Mesothelial cell of epicardium (in vitro differentiated cells): ENCODE measurements at places on chromosomes 2 and 18.

DNA sequence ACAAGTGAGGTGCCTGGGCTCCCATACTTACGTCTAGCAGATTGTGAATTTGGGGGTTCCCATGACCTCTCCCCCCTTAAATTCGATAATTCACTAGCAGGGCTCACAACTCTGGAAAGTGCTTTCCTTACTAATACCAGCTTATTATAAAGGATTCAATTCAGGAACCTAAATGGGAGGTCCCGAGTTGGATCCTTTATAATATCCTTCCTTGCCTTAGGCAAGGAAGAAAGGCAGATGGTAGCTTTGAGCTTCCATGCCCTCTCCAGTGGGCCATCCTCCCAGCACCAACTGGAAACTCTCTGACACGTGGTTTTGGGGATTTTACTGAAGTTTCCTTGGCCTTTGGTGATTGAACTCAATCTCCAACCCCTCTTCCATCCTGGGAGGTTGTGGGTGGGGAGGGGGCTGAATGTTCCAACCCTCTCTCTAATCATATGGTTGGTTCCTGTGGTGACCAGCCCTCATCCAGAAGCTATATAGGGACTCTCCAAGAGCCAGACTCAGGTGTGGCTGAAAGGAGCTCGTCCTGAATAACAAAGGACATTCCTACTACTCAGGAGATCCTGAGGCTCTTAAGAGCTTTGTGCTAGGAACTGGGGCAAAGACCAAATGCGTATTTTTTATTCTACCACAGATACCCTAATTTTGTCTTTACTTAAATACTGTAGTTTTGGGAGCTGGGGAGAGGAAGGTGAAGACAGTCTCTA lies 62.2 kb downstream of the HAUS1 start:
- DNase-seq, result no peak

- DNase-seq, result no peak
Observed at GRCh38 chr18:12861637-12862036, 22.4 kb downstream of the PTPN2 start.

DNA sequence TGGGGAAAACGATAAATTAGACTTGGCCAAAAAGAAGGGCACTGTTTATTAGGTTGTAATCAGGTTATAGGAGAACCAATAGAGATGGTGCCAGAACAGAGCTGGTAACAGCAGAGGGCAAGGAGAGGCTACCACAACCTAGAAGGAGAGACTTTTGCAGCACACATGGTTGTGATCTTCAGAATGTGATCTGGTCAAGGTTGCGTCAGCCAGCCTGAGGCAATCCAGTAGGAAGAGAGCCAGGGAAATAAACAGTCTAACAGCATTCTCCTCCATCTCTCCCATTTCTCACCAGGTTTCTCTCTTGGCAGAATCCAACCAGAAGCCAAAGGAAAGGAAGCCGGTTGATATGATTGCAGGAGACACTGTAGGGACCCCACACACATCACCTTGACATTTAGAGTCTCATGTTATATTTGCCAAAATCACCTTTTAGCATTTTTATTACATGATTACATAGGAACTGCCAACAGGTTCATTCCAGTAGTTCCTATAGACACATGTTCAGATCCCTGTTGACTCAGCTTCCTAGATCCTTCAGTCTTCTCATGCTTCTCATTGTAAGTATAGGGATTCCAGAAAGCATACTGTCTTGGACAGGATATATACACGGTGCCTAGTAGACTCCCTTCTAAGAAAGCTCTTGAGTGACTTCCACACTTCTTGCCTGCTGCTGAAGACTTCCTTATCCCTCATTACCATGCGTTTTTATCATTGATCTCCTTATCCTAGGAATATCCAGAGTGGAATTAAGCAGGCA lies 17.6 kb upstream of the SPATS2L start:
- DNase-seq, result no peak

DNA sequence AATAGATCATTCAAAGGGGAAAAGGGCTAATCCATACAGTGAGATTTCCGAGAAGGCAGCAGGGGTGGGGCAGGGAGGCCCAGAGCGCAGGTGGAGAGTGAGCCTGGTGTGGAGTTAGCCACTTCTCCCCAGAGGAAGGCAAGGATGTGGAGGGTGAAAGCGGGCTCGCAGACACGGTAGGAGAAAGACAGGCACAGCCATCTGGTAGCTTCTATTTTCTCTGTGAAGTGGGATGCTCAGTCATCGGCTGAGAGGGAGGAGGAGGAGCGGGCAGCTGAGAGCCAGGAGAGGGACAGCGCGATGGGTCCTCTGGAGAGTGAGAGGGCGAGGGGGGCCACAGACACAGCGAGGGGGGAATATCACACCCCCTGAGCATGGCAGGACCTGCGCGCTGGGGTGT lies 153.3 kb upstream of the NDUFV2 start:
- no peak for DNase-seq

GRCh38 chr18:51527826-51528225 lies 330.3 kb upstream of the MEX3C start:
- no peak for DNase-seq

DNA sequence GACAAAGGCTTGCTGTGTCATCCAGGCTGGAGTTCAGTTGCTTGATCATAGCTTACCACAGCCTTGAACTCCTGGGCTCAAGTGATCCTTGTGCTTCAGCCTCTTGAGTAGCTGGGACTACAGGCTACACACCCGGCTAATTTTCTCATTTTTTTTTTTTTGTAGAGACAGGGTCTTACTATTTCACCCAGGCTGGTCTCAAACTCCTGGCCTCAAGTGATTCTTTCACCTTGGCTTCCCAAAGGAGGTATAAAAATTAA lies 178.0 kb downstream of the MTCL1 start:
- no peak for DNase-seq

GRCh38 chr18:43563780-43564179 lies 286.5 kb upstream of the SYT4 start:
- no peak for DNase-seq

GRCh38 chr2:128157644-128158043 lies 66.6 kb downstream of the UGGT1 start:
- no peak for DNase-seq

DNA sequence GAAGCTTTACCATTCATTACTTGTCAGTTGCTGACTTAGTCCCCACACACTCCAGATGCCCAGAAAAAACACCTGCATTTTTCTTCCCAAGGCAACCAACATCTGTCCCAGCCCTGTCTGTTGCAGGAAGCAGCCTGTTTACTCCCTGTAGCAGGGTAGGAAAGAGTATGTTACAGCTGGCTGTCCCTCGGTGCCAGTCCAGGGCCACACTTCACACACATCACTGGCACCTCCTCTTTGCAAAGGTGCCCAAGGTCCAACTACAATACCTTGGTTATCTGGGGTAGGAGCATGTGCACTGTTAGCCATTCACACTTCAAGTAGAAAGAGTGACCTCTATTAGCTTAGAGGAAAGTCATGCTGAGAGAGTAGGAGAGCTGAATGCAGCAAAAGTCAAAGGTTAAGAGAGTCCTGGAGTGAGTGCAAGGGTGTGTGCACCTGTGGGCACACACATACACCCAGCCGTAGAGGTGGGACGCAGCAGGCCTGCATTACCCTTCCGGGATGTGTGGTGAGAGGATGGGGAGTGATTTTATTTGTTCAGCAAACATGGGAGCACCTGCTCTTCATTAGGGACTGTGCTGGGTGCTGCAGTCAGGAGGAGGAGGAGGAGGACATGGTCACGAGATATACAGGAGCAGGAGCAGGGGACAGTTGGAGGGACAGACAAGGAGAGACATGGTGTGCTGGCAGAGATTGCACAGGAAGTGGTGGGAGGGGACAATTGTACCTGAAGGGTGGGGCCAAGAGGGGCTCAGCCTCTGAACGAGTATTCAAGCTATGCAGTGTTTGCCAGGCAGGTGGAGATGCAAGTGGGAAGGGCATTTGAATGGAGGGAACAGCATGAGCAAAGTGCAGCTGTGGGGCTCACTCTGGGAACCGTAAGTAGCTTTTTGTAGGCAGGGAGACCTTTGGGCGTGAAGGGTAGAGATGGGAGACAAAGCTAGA lies 69.8 kb downstream of the TSN start:
- DNase-seq, result no peak

GRCh38 chr2:48205137-48205798 lies 299.0 kb upstream of the FBXO11 start:
- no peak for DNase-seq

DNA sequence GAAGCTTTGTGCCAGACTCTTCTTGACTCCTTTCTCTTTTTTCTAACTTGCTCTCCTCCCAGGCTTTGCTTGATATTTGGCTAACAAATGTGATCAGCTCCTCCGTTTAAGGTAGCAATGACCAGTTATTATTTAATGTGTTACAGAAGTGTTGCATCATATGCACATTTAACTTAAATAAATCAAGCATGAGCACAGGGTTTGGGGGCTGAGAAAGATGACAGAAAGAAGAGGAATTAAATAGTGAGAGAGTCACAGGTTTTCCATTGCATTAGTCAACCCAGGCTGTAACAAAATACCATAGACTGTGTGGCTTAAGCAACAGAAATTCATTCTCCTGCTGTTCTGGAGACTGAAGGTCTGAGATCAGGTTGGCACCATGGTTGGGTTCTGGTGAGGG lies 343.8 kb downstream of the RPRM start:
- DNase-seq, result no peak

DNA sequence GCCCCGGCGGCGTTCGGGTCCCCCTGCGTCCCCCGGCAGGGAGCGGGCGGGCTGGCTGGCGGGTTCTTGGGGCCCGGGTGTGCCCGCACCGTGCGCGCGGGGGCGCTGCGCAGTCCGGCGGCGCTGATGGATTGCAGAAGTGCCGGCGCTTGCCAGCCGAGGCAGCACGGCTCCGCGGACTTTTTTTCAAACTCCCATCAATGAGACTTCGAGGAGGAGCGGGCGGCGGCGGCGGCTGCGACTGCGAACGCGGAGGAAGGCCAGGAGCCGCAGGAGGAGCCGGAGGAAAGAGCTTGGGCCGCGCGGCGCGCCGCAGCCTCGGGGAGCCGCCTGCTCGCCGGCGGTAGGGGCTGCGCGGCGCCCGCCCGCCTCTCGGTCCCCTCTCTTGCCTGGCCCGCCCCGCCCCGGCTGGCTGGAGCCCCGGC lies at the start of gene GLI2:
Gene GLI2, plus strand, starts transcription at position 123 of the 425 bp plus-strand sequence. CDS start 61,453 bp downstream, outside the sequence.
- DNase-seq, result peak; percentile 87

- no peak for DNase-seq
Observed at GRCh38 chr2:190355968-190356644, 12.7 kb downstream of the INPP1 start.

- DNase-seq, result no peak
Observed at GRCh38 chr2:2793925-2794560, 463.0 kb upstream of the MYT1L start.

DNA sequence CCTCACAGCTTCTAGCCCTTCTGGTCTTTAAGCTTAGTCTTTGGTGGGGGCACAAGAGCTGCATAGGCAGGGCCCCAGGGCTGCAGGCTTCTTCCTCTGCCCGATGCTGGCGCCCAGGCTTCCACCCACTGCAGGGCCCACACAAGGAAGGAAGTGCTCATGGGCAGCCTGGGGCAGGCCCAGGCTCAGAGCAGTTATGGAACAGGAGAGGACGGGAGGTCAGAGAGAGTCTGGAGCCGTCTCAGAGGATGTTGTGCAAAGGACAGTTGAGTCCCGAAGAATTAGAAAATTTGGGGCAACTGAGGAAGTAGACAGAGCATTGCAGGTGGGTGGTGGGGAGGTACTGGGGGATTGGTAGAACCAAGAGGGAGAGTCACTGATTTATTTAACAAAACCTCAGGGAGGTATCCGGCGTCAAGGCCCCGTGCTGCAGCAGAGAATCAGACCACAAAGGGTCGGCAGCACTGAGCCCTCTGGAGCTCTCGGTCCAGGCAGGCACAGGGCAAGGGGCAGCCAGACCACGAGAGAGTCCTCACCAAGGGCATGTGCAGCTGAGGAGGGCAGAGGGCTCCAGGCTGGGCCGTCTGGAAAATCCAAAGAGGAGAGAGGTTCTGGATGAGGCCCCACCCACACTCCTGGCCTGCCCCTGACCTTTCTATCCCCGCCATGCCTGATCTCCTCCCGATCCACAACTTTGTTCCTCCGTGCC lies 110.8 kb upstream of the GLI2 start:
- DNase-seq, result no peak

- DNase-seq, result no peak
Observed at GRCh38 chr2:4527416-4527815, 824.0 kb downstream of the DCDC2C start.

- DNase-seq, result no peak
Observed at GRCh38 chr2:230738924-230739323, 26.3 kb downstream of the CAB39 start.

DNA sequence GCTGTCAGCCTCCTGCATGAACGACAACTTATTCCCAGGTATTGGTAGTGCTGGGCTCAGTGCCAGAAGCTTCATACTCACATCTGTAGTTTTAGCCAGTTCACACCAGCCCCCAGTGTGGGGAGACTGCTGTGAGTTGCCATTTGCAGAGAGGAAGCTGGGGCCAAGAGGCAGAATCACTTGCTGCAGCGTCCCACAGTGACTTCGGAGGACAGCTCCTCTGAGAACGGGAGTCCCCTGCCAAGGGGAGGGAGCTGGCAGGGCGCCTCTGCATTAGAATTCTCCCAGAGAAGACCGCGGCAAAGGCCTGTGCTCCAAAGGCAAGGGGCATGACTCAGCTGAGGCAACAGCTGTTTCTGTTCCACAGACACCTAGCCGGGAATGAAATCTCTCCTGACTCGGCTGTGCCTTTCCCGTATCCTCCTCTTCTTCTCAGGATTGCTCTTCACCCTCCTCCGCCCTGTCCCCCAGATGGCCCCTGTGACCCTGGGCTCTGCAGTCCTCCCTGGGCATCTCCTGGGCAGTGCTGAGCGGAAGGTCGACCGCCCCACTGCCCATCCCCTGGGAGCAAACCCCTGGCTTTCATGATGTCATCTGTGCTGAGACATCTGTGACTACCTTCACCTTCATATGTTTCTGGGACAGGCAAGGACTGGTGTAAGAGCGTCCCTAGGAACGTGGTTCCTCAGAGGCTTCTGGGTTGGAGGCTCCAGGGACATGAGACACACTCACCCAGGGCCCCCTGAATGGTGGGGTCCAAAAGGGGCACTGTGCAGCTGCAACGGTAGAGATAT lies 18.0 kb downstream of the MAL start:
- DNase-seq, result no peak

DNA sequence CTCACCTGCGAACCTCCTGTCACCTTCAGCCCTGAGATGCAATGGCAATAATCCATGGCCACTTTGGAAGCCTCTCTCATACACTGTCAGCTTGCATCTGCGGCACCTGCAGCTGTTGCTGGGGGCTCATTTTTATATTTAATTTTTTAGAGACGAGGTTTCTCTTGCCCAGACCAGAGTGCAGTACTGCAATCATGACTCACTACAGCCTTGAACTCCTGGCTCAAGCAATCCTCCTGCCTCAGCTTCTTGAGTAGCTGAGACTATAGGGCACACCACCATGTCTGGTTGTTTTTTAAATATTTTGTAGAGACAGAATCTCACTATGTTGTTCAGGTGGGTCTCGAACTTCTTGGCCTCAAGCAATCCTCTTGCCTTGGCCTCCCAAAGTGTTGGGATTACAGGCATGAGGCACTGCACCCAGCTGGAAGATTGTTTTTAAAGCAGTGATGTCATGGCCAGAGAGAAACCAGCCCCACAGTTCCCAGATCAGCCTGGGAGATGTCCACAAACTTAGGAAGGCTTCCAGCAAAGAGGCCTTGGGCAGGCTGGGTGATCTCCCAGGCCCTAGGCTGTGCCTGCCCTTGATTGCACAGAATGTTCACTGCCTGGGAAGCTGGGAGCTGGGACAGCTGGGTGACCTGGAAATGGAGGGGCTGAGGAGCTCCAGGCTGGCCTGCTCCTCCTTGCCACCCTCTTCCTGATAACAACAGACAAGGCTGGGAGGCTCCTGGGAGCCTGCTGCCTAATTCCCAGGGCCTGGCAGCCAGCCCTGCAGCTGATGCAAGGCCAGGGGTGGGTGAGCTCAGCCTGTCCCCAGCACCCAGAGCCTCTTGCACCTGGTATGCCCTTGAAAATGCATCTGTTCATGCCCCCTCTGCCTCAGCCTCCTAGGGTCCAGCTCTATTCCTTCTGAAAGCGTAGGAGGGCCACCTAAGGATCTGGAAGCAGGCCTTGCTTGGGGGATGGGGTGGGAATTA lies 27.1 kb downstream of the SH2D6 start:
- DNase-seq, result no peak
